Fibroblast of skin of scalp (primary cell): ENCODE measurements at places on chromosomes 6 and 20.

DNA sequence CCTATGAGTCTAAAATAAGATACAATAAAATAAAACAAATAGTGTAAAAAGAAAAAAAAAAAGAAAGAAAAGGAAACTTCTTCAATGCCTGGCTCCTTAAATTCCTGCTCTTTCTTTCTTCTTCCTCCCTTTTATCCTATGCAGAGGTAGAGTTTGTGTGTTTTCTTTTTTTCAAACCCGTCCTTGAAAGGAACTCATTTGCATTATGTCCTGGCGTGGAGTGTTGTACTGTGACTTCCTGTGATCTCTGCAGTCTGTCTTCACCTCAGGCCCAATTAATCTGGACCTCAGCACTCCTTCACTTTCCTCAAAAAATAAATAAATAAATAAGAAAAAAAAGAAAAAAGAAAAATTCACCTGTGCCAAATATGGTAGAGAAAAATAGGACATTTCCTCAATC lies 541.9 kb upstream of the SPTLC3 start:
- DNase-seq: no peak

DNA sequence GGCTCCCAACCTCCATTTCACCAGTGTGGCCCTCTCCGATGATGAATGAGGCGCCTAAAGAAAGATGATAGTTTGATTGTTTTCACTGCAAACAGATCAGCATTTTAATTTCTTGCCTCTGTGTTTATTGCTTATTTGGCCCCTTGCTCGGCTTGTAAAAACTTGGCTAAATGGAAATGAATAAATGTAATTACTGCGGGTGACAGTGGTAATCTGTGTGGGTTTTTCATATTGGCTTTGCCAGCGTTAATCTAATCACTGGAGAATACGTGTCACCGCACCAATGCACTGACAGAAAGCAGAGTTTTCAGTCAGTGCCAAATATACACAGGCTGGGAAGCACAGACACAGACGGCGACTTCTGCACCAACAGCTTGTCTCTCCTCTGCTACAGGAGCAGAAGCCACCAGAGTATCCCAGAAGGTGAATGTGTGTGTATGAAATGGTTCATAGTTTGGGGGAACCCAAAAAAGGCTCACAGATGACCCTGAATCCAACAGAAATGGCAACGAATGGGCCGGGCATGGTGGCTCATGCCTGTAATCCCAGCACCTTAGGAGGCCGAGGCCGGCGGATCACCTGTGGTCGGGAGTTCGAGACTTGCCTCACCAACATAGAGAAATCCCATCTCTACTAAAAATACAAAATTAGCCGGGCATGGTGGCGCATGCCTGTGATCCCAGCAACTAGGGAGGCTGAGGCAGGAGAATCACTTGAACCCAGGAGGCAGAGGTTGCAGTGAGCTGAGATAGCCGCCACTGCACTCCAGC lies 534.0 kb downstream of the PKHD1 start:
- DNase-seq: no peak

GRCh38 chr6:83853178-83854000 lies at the start of gene RIPPLY2:
Gene RIPPLY2, plus strand, starts transcription at chr6:83853360. Its CDS starts 57 bp downstream, at chr6:83853417.
- peak; percentile 24 for DNase-seq

GRCh38 chr6:24549674-24550353 lies 55.0 kb downstream of the ALDH5A1 start:
- DNase-seq: no peak
